ENCODE measurements at places on chromosomes 3 and 15.
A peak's percentile ranks its signal among the peaks of the same experiment; 100 is the strongest.

GRCh38 chr3:50010959-50011358 is 71.0 kb downstream of the RBM6 start:
- DNase-seq, result no peak

DNA sequence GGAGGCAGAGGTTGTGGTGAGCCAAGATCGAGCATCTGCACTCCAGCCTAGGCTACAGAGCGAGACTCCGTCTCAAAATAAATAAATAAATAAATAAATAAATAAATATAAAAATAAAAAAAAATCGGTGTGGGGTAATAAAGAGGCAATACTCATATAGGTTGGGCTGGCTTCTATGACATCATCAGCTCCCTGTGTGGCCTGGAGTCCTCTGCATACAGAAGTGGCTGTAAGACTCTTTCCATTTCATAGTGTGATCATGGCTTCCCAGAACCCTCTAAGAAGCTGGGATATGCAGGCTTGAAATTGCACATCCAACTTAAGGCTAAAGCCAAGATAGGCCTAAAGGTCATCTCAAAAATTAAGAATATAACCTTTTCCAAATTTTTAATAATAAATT is 101.6 kb downstream of the ZIC4 start:
- no peak for DNase-seq

DNA sequence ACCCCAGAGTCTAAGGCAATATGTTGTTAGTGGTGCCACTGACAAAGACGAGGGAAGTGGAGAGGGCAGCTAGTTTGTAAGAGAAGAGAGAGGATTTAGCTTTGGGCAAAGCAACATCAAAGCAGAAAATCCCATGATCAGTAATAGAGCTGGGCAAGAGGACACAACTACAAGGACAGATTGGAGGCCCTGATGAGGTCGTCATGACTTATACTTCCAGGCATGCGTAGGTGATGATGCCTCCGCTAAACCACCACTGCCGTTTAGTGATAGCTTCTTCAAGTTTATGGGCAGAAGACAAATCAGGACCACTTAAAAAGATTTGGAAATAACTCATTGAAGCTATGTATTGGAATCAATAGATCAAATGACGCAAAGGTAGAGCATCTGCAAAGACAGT is 2.6 kb downstream of the HRG start:
- no peak for DNase-seq

DNA sequence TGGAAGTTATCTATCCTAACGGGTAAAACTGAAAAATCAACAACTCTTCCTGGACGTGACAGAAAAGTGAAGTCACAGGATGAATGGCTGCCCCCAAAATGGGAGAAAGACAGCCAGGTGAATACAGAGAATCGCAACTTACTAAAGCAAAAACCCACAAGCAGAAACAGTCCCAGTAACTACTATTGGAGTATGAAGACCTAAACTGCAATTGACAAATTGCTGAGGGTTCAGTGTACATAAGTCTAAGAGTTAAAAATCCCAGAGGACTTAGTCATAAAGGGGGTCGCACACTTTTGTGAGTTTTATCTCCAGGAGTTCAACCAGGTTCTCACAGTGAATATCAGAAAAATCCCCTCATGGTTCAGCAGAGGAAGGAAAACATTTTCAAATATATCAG is 56.8 kb upstream of the IMPG2 start:
- DNase-seq, result no peak

DNA sequence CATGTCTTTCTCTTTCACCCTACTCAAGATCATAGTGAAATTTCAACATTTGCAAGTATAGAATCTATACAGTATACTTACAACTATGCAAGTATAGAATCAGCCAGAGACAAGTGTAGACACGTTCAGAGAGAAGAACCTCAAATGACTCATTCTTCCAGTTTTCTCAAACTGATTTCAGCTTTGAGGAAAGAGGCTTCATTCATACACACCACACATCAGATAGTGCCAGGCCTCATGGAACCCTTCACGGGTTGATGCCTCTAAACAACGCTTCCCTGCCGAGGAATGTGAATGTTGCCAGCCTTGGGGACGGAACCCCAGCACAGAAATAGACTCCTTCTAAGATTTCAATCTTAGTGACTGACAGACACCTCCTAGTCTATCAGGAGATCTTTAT is 135.7 kb downstream of the FOXP1 start:
- DNase-seq, result peak; percentile 80

- no peak for DNase-seq
Observed at GRCh38 chr3:38453913-38454177, 155 bp downstream of the ACVR2B start.

GRCh38 chr3:13896473-13897154 is 16.7 kb upstream of the WNT7A start:
- DNase-seq, result peak; percentile 41

DNA sequence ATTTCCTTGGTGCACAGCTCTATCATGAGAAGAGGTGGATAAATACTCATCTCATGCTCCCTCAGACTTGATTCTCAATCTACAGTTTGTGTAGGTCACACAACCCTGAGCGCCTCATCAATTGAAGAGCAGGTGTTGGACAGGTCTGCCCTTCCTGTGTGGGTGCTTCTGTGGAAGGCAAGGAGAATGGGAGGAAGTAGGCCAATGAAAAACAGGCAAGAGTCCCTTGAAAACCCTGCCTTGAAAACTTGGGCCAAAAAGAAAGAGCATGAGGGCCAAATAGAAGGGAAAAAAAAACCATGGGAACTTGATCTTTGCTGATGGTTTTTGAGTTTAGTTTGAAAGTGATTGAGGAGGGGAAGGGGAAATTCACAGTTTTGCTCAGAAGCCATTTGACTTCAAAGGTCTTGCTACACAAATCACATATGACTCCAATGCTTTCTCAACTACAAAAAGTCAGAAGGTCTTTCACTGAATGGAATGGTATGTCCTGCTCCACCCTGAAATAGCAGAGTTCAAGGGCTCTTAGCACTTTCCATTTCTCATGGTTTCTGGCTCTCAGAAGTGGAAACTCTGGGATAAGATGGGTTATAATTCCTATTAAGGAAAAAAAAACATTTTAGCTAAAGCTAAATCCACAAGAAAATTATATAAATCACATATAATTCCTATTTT is 37.2 kb upstream of the TM4SF1 start:
- no peak for DNase-seq

All from T-helper 2 cell (primary cell).